ENCODE measurements at places on chromosomes 16 and 17. TPM values are rescaled to one million over a fixed set of nuclear protein-coding genes. Genes with fewer than 3 reads are reported as not detected.

- DNase-seq, result no peak
Observed at GRCh38 chr16:69423189-69423588, 1.2 kb upstream of the CYB5B start.

GRCh38 chr16:8878523-8878911 lies 3.6 kb upstream of the LITAFD start:
- peak; percentile 84 for DNase-seq

DNA sequence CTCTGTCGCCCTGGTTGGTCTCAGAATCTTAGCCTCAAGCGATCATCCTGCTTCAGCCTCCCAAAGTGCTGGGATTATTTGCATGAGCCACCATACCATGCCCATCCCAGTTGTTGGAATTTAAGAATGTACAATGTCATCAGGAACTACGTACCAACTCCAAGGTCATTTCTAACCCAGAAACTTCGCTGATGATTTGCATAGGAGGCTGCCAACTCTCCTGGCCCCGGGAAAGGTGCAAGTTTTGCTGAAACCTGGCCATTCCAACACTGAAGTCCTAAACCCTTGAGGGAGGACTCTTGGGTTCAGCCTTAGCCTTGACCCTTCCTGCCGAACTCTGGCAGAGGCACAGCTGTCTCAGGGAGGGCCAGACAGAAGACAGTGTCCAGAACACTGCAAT lies 2.9 kb upstream of the KIFC3 start:
- no peak for DNase-seq

DNA sequence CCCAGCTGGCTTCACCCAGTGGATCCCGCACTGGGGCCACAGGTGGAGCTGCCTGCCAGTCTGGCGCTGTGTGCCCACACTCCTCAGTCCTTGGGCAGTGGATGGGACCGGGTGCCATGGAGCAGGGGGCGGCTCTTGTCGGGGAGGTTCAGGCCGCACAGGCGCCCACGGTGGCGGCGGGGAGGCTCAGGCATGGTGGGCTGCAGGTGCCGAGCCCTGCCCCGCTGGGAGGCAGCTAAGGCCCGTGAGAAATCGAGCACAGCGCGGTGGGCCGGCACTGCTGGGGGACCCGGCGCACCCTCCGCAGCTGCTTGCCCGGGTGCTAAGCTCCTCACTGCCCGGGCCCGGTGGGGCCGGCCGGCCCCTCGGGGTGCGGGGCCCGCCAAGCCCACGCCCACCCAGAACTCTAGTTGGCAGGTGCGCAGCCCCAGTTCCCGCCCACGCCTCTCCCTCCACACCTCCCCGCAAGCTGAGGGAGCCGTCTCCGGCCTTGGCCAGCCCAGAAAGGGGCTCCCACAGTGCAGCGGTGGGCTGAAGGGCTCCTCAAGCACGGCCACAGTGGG lies 26.6 kb downstream of the CCDC42 start:
- DNase-seq, result no peak

- DNase-seq, result no peak
Observed at GRCh38 chr17:66910651-66911285, 53.7 kb upstream of the CACNG4 start.

The CDYL2 gene
- total RNA-seq, result 7.1 TPM

The PDE6G gene
- not detected for total RNA-seq

The ATAD5 gene
- 3.6 TPM for total RNA-seq

The ITGAX gene
- total RNA-seq, result 1.2 TPM

The SPATA32 gene
- total RNA-seq, result not detected

All from MCF 10A (cell line).